ENCODE measurements at places on chromosomes 1 and 21.
A peak's percentile ranks its signal among the peaks of the same experiment; 100 is the strongest.

- no peak for DNase-seq
Observed at GRCh38 chr1:55301912-55302311, 86.7 kb upstream of the USP24 start.

DNA sequence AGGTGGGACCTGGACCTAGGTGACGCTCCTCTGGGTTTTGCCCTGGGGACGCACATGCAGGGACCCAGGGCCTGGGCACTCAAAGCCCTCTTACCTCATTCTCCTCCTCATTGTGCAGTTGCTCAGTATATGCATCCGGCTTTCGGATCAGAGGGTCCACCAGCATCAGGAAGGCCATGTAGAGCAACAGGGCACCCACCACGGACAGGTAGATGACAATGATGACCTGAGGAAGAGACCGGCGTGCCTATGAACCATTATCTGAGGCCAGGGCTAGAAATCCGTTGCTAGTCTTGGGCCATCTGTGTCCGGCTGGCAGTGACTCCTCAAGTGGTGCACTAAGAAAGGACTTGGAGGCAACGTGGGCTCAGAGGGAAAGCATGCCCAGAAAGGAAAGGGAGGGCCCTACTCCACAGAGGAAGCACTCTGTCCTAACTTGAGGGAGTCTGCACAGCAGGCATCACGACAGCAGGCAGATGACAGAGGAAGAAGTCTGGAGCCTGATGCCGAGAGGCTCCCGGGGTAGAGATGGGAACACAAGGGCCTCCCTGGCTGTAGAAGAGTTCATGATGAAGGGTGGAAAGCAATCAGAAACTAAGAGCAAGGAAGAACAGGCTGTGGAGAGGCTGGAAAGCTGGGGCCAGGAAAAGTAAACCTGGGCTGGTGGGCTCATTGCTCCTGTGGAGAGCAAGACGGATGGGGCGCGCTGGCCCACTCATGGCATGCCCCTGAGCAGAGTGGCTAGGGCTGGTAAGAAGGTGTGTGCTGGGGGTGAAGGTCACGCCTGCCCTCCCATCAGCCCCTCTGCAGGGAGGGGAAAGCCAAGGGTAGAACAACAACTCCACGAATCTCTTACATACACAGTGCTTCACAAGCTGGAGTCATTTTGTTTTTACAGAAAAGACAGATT, 10.3 kb downstream of the TMEM9 start:
- peak; percentile 43 for DNase-seq

- no peak for DNase-seq
Observed at GRCh38 chr1:221180704-221181368, 301.6 kb downstream of the HLX start.

DNA sequence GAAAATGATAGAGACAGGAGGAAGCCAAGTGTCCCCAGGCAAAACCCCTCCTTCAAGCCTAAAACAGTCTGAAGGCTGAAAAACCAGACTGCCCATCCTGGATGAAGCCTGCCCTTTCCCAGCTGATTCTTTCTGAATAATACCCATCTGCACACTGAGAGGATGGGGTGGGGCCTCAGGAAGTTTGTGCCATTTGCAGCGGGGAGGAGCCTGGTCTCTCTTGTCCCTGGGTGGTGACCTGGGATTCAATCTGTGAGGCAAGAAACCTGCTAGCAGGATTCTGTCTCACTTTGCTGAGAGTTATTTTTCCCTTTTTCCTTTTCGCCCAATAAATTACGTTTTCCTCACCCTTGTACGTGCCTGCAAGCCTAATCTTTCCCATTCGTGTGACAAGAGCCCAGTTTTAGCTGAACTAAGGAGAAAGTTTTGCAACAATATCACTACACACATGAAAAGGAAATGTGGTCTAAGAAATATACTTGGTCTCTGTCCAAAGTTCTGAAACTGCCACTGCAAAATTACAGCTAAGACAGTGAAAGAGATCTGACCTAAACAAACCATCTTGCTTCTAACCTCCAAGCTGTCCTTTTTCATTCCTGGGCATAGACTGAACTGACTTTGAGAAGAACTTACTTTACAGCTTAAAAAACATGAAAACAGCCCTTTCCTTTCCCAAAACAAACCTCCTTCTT, 105.0 kb downstream of the COP1 start:
- no peak for DNase-seq

- no peak for DNase-seq
Observed at GRCh38 chr21:41877901-41878830, 978 bp downstream of the PRDM15 start.

DNA sequence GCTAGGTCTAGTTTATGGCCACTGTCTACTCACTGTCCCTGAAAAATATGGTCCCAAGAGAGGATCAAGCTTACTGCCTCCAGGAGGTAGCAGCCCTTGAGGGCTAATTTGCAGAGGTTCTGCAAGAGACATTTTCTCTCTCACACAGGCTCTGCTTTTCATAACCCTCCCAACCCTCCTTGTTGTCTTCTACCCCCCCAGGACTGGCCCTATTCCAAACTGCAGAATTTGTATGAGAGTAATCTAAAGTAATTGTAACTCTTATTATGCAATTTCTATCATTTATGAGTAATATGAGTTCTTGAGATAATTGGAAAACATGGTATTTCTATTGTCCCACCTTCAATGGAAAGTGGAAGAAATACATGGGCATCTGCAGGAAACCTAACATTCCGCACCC, 70.4 kb upstream of the CD55 start:
- no peak for DNase-seq

DNA sequence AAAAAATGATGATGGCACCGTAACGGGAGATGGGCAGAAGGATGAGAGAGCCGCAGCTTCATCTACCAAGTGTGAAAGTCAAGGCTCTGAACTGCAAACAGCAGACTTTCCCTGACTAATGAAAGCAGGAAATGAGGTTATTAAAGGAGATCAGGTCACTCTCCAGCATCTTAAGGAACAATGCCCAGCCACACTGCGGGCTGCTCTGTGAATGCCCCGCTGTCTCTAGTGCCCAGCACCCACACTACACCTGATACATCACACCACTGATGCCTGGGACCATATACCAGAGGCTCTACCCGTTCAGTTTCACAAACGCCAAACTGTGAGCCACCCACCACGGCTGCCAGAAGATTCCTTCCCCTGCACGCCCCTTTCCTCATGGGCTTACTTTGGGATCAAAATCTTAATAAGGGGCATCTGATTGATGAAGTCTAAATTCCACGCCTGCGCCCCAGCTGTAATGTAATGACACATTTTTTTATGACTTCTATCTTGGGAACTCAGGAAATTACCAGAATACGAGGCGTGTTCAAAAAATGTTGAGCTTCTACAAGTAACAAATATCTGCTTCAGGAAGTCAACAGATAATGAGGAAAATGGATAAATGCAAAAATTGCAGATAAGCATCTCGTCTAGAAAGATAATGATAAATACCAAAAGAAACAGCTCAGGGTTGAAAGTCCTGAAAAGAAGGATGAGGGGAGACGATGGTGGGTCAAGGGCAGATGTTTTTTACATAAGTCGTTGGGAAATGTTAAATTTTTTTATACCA, 72.0 kb downstream of the MIS18A start:
- peak; percentile 24 for DNase-seq

DNA sequence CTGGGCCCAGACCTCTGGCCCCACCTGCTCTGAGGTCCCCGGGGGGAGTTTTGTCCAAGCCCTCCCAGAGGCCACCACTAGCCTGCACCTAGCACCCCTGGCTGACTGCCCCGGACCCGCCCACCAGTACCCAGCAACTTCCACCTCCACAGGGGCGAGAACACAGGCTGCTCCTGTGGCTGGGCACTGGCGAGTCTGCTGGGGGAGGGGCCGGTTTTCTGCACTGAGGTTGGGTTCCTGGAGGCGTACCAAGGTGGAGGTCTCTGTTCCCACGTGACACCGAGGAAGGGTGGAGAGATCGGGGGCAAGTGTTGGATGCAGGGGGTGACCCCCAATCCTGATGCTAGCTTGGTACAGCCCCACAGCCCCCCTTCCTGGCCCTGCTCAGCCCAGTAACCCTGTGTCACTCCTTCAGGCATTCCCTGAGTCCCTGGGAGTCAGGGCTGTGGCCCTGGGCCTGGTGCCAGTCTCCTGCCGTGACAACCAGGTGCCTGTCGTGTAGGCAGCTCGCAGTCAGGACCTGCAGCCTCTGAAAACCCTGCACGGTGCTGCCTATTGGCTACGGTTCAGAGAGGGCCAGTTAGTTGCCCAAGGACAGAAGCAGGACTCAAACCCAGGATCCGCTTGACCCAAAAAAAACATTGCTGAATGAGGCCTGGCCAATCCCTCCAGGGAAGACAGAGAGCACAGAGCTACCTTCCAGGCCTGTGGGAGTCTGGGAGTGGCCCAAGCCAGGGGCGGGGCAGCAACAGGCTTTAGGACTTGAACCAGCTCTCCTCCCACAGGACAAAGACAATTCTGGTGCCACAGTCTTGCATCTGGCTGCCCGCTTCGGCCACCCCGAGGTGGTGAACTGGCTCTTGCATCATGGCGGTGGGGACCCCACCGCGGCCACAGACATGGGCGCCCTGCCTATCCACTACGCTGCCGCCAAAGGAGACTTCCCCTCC, 3.1 kb downstream of the ESPN start:
- peak; percentile 66 for DNase-seq

GRCh38 chr1:207172885-207173284, 68.9 kb downstream of the C4BPA start:
- no peak for DNase-seq

DNA sequence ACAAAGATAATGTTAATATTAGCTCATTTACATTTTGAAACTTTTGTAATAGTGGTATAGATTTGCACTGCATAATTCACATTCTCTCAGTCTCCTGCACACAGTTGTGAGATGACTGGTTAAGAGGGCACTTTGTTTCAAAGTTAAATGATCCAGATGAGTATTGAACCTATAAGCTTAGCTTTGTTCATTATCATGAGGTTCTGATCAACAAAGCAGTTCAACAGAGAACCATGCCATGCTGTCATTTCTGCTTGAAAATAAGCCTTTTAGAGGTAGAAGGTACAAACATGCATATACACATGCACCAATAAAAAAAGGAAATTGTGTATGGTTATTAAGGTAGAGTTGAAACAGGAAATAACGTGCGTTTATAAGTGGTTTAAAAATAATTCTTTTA, 4.8 kb downstream of the RAP1A start:
- DNase-seq, result no peak

- no peak for DNase-seq
Observed at GRCh38 chr1:16093611-16094010, 20.2 kb upstream of the FAM131C start.

DNA sequence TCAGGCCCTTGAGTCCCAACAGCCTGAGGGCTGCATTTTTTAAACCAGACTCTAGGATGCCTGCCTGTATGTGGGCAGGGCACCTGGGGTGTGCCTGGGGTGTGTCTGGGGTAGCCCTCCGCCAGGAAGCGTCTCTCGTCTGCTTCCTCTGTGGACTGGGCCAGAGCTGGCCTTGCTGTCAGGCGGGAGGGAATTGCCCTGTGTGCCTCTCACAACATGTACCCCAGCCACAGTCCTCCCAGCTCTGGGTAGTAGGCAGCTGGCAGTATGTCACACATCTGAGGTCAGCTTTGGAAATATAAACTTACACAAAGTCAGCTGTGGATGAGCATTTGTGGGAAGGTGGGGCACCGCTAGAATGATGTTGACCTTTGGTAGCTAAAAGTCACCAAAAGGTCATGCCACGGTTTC, 13.0 kb downstream of the TRAF5 start:
- no peak for DNase-seq

All from suprapubic skin (tissue), 4 donors.